Stimulated activated CD4-positive, alpha-beta T cell treated with anti-CD3 and anti-CD28 coated beads, Interleukin-15, amount 100 ng/mL, for 48 hours (primary cell): ENCODE measurements at places on chromosomes 13 and 19.

DNA sequence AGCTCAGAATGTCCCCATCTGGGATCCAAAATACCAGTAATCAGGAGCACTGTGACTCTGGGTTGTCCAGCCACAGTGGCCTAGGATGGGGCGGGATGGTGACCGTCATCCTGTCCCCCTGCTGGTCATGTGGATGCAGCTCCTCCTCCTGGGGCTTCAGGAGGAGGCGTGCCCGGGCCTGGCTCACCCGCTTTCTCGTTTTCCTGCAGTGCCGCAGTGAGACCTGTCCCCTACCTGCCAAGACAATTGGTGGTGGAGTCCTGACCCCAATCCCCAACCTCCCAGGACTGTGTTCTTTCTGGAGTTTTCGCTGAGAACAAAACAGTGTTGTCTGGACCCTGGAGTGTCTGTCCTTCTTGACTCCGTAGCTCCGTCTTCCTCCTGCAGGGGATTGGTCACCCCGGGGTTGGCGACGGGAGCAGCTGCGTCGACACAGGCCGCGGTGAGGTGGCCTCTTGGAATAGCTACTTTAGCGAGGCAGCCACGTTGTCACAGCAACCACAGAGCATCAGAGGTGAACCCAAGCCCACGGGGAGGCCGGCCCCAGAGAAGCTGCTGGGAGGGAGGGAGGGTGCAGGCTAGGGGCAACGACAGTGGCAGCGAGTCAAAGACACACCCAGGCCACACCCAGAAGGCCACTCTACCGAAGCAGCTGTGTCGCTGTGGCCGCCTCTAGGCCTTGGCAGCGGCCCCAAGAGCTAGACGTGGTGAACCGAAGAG, 10.2 kb upstream of the EMC10 start:
- DNase-seq, result no peak

- DNase-seq, result peak; percentile 93
These were observed 38.3 kb downstream of the ZSWIM4 start for GRCh38 chr19:13833330-13834243.

GRCh38 chr13:69618838-69619237, 488.8 kb upstream of the ATXN8OS start:
- no peak for DNase-seq

DNA sequence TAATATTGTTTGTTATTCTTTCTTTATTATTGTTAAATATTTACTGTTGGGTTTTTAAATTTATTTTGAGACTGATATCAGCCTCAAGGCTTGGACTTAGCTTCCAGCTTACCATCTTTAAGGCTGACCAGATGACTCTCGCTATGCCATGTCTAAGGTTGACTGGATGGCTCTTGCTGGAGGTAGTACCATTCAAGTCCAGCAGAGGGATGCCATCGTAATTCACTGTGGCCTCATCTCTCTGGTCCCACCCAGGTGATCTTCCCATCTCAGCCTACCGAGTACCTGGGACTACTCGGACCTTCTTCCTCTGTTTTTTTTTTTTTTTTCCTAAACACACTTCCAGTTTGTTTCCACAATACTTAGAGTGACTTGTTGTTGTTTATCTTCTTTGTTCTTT, 41.7 kb upstream of the ZNF91 start:
- DNase-seq, result no peak

GRCh38 chr13:92947770-92948434, 278.7 kb upstream of the GPC6 start:
- DNase-seq, result no peak

DNA sequence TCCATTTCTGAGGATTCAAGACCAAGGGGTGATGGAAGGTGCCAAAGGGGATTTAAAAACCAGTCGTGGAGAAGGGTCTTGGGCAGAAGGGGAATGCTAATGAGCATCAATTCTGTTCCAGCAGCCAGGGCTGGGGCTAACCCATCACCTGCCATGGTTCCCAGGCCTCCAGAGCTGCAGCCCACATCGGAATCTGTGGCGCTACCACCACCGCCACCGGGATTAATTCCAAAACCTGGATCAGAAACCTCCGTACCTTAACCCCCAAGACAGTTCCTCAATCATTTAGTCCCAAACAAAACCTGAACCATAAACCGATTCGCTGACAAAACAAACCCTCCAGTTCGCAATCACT, 583 bp downstream of the ZNF615 start:
- DNase-seq, result no peak

DNA sequence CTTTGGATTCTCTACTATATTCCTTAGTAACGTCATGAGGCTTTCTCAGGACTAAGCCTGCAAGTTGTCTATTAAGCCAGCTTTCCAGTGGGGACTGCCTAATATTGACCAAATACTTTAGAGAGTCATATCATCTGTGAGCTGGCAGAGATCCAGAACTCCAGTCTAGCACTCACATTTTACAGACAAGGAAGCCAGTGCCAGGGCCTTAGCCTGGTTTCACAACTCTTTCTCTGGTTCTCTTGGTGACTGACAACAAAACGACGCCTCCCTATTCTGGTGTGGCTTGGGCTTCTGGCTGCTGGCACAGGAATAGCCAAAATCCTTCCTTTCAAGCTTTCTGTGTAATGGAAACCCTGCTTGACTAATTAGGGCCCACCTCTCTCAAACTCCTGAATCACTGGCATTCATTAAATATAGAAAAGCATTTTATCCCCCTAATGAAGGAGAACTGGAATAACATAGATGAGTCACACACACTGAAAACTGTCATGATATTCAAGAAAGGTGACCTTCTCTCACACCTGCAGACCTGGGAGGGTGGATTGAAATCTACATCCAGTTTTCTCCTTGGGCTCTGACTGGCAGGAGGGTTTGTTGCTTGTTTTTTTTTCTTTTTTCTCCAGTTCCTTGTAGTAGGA, 75.2 kb upstream of the UBL3 start:
- DNase-seq, result no peak

DNA sequence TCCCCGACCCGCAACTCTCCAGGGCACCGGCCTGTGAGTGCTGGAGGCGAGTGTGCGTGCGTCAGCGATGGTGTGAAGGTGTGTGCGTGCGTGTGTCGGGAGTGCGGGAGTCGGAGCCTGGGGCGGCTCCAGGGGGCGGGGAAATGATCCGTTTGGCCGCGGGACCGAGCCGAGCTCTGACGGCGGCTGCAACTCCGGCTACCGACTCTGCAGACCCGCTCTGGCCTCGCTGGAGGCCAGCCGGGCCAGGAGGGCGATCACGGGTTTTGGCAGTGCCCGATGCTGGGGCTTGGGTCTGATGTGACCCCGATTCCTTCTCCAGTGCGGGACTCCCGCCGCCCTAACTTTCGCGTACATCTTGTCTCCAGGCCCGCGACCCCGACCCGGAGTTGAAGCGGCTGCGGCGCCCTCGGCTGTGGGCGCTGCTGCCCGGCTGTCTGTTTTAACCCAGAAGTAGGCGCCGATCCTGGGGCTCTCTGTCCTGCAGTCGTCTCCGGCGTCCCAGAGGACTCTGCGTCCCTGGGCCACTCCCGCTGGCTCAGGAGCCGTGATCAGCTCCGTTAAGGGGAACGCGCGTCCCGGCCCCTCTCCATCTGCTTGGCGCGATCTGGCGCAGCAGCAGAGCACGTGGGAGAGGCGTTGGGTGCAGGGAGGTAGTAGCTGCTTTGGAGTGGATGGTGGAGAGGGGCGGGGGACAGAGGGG, 1.2 kb downstream of the CHST8 start:
- no peak for DNase-seq

DNA sequence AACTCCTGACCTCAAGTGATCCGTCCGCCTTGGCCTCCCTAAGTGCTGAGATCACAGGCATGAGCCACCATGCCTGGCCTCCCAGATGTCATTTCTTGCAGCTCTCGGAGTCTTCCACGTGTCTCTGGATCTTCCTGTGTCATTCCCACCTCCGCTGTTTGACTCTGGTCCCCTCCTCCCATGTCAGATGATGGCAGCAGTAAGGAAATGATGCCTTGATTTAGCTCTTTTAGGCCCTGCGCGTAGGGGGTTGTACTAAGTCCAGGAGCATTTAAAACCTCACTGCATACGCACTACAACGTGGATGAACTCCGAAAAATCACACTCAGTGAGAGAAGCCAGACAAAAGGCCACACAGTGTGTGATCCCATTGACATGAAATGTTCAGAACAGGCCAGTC, 113.1 kb downstream of the GNG7 start:
- DNase-seq, result no peak

GRCh38 chr19:18960370-18960769, 19.4 kb upstream of the HOMER3 start:
- no peak for DNase-seq

GRCh38 chr19:801861-802497, 4.7 kb downstream of the PTBP1 start:
- DNase-seq, result no peak

DNA sequence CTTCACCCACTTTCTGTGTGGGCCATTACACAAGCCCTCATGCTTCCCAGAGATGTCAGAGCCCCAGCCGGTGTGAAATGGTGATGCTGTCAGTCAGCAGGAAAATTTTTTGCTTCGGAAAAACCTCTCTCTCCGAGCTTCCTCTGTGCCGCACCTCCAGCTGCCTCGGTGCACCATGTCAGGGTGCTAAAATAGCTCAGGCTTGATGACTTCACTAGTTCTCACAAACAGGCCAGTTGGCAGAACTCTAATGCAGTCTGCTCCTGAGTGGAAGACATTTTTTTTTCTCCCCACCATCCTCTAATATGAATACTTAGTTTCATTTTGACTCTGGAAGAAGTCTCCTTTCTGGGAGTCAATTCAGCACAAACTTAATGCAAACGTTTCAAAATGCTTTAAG, 71.3 kb downstream of the KLF12 start:
- DNase-seq, result no peak

GRCh38 chr13:47869776-47870175, 131.3 kb downstream of the SUCLA2 start:
- no peak for DNase-seq

DNA sequence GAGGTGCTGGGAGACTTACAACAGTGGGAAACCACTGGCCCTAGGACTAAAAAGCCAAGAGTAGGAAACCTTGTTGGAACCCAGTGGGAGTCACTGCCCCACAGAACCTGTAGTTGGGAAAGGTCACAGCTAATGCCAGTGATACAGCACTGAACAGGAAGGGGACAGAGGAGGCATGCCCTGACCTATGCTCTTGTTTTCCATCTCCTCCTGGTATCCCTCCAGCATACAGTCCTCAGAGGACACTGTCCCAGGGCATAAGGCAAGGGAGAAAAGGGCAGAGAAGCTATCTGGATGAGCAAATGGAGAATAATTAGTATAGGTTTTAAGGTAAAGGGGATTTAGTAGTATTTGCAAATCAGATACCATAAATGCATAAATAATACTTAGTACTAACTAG, 11.2 kb upstream of the TBC1D4 start:
- DNase-seq, result no peak

- DNase-seq, result no peak
These were observed 26.6 kb downstream of the COL4A1 start for GRCh38 chr13:110280231-110280813.

DNA sequence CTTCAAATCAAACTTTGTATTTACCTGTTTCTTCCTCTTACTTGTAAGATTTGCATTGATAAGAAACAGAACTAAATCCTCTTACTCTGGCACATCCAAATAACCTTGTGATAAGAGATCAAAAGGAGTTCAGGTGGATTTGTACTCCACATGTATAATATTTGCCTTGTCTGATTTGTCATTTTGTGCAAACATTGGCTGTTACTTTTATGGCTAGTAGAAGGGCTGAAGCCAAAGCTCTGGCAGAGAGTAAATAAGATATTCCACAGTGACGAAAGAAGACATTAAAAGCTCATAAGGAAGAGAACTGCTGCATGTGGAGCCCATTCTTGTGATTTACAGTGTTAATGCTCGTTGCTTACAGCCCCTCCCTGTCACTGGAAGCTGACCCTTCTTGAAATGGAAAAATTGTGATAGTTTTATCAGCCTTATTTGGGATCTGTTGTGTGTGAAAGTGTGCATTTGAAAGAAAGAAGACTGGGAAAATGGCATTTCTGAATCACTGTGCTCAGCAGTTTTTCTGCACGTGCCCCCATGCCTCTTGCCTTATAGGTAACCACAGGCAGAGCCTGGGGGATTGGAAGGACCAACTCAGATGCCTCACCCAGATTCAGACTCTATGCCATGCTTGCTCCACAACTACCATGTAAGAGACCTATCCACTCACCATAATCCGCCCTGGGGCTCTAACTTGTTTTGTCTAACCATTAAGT, 68.2 kb downstream of the OXGR1 start:
- no peak for DNase-seq

DNA sequence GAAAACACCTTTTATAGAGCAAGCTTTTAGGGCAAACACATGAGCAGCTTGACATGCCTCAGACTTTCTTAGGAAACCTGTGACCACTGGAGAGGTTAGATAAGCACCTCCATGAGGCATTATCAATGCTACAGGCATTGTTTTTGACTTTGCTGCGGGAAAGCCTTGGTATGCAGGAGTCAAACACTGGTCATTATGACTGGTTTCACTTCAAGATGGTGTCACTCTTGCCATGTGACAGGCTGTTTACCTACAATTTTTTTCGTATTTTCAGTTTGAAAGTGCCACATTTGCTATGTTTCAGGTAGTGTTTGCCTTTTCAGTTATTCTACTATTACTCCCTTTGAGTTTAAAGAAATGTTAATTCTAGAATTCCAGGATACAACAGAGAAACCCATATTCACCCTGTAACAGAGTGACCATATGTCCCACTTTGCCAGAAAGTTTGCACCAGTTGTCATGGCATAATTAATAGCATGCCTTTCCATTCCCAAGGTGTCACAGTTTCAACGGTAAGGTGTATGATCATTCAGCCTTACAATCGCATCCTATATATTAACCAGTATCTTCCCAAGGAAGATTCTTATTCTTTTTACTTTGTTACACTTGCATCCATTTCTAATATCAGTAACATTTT, 33.0 kb downstream of the USP12 start:
- no peak for DNase-seq

DNA sequence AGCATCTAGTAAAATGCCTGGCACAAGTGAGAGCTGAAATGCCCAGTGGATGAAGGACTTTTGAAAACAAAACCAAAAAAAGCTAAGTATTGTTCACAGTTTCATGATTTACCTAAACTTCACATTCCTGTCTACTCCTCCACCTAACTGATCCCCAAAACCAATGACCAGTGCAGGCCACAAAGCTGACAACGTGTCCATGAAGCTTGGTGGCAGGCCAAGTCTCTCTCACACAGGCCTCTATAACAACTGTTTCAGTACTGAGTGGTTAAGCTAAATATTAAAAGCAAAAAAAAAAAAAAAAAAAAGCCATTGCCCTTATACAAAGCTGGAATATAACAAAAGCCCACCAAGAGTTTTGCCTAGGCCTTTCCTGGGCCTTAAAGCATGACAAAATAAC, 36.4 kb downstream of the STK24 start:
- no peak for DNase-seq

GRCh38 chr13:113837560-113838355, 26.1 kb downstream of the GAS6 start:
- DNase-seq, result no peak
